ENCODE measurements at places on chromosomes 7 and 10.

- peak; percentile 72 for DNase-seq
These were observed 447.9 kb upstream of the PFKP start for GRCh38 chr10:2619472-2619871.

- DNase-seq, result no peak
These were observed 298.6 kb downstream of the EXOC4 start for GRCh38 chr7:133551466-133551865.

- no peak for DNase-seq
These were observed 59.7 kb downstream of the PROSER2 start for GRCh38 chr10:11882646-11883375.

DNA sequence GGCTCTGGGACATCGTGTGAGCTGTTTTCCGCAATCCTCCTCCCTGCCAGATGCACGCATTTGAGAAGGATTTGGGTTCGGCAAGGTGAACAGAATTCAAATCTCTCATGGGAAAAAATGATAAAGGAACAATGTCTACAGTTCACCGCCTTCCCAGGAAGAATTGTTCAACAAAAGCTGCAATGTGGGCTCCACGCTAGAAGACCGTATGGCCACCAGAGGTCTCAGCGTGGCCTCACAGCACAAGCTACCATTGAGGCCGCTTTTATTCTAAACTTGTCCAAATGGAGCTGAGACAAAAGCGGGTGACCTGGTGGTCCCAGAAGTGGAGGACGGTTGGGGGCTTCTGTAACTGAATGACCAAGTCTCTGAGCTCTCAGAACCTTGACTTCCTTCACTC, 733.1 kb downstream of the PARD3 start:
- peak; percentile 38 for DNase-seq

- DNase-seq, result no peak
These were observed 18.1 kb downstream of the CHAT start for GRCh38 chr10:49631975-49632374.

DNA sequence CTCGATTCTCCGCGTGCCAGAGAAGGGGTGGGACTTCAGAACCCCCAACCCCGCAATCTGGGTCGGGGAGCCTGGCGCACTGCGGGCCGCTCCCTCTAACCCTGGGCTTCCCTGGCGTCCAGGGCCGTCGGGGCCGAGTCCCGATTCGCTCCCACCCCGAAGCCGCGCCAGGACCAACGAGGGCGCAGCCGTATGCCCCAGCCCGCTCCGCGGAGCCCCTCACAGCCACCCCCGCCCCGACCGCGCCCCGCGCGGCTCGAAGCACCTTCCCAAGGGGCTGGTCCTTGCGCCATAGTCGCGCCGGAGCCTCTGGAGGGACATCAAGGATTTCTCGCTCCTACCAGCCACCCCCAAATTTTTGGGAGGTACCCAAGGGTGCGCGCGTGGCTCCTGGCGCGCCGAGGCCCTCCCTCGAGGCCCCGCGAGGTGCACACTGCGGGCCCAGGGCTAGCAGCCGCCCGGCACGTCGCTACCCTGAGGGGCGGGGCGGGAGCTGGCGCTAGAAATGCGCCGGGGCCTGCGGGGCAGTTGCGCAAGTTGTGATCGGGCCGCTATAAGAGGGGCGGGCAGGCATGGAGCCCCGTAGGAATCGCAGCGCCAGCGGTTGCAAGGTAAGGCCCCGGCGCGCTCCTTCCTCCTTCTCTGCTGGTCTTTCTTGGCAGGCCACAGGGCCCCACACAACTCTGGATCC, at the start of gene LEP:
LEP (plus strand) TSS at position 583 of the 691 bp plus-strand sequence. CDS start 10,741 bp downstream, outside the sequence.
- no peak for DNase-seq

GRCh38 chr7:191105-191980, 1.0 kb upstream of the FAM20C start:
- DNase-seq, result no peak

- DNase-seq, result no peak
These were observed 69.0 kb downstream of the SNX10 start for GRCh38 chr7:26360650-26361049.

- DNase-seq, result no peak
These were observed 359.0 kb downstream of the ADRA2A start for GRCh38 chr10:111435871-111436270.

GRCh38 chr10:116845823-116846222, 3.5 kb upstream of the ENO4 start:
- no peak for DNase-seq

DNA sequence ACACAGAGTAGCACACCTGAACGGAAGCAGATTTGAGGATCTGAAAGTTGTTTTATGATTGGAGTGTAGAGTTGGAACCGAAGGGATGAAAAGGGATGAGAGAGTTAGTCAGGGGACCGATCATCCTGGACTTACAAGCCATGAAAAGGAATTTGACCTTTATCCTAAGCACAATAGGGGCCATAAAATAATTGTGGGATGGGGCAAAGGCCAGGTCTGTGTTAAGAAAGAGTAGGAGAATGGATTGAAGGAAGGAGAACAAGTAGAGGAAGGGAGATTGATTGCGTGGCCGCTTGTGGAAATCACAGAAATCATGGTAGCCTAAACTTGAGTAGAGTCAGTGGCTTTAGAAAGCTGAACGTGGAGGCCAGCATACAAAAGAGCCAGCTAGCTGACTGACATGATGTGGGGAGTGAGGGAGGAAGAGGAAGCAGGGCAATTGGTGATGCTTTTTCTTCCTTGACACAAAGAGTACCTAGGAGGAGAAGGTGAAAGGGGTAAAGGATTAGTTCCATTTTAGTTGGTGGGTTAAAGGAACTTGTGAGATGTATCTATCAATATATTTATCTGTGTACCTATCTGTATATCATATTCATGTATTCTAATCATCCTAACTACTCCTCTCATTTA, 67.1 kb upstream of the RPA3 start:
- no peak for DNase-seq

DNA sequence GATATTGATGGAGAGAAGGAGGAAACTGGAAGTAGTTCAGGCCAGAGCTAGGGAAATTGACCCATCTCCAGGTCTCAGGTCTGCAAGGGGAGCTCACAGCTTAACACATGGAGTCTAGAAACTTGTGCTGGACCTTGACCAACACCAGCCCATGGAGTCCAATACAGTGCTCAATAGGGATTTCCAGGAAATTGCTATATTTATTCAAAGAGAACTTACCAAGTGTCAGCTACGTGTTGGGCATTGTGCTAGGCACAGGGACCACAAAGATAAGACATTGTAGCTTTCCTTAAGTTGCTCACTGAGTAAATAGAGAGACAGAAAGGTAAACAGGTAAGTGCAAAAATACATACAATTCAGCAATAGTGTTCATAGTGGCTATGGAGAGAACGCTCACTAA, 72.7 kb upstream of the ATRNL1 start:
- no peak for DNase-seq

- peak; percentile 81 for DNase-seq
These were observed 90.7 kb downstream of the MKI67 start for GRCh38 chr10:128035557-128035973.

DNA sequence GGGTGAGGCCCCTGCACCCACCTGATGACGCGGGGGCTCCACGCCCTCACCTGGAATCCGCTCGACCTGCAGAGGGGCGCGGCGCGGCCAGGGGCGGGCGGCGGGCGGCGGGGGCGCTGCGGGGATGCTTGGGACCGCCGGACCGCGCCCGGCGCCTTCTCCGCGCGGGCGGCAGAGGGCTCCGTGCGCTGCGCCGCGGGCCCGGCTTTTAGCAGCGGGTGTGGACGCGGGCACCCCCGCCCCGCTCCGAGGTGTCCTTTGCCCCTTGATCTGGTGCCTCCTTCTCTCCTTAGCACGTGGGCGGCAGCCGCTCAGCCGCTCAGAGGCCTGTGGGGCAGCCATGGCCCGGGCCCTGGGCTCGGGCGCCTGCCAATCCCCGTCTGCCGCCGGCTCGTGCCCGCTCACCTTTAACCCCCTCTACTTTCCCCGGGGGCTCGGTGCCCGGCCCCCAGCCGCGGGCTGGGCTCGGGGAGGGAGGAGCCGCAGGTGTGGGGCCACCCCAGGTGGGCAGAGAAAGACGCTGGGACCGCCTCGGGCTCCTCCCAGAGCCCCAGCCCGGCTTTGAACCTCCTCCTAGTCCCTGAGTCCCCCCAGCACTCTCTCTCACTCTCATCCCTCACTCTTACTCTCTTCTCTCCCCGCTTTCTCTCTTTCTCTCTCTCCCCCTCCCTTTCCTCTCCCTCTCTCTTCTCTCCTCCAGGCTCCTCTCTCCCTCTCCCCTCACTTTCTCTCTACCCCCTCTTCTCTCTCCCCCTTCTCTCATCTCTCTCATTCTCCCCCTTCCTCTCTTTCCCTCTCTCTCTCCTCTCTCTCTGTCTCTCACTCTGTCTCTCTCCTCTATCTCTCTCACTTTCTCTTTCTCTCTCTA, 19.7 kb upstream of the VPS37D start:
- DNase-seq, result peak; percentile 62

DNA sequence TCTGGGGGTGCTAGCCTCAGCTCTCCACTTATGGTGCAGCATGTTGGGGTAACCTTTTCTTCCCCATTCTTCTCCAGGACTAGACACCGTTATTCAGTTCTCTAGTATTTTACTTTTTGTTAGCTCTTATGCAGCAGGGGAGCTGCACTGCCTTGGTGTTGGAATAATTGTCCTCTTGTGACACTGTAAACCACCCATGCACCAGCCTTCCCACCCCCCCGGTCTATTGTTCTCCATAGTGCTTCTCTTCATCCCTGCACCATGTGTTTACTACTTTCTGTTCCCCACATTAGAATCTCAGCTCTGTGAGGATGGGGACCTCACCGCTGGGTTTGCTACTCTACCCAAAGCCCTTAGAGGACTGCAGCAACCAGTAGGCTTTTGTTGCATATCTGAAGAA, 230.7 kb downstream of the RPS24 start:
- no peak for DNase-seq

- no peak for DNase-seq
These were observed 203.4 kb upstream of the FRMD4A start for GRCh38 chr10:14534152-14534551.

- no peak for DNase-seq
These were observed 88.1 kb downstream of the BTAF1 start for GRCh38 chr10:92011560-92012214.

- DNase-seq, result no peak
These were observed 159.2 kb downstream of the GATA3 start for GRCh38 chr10:8213735-8214134.

DNA sequence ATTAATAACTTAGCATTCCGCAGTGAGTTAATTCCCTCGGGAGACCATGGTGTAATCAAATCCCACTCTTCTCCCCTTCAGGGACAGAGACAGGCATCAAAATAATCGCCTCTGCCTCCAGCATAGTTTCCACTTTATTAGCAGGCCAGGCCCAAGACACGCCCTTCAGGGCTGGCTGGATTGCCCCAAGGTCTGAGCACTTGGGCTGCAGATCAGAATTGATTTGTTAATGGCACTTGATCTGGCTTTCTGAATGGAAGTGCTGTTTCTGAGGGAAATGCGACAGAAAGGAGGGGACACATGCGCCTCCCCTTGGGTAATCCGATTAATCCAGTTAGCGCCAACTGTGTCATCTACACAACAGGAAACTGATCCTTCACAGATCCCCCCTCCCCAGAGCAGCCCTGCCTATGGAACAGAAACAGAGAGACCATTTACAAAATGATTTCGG, 15.6 kb downstream of the CHAT start:
- DNase-seq, result no peak

GRCh38 chr10:13496931-13497330, 31.9 kb downstream of the BEND7 start:
- DNase-seq, result no peak

- DNase-seq, result no peak
These were observed 95.2 kb downstream of the GALNT17 start for GRCh38 chr7:71227126-71227525.

GRCh38 chr7:42734568-42734967, 177.3 kb downstream of the C7orf25 start:
- DNase-seq, result no peak

DNA sequence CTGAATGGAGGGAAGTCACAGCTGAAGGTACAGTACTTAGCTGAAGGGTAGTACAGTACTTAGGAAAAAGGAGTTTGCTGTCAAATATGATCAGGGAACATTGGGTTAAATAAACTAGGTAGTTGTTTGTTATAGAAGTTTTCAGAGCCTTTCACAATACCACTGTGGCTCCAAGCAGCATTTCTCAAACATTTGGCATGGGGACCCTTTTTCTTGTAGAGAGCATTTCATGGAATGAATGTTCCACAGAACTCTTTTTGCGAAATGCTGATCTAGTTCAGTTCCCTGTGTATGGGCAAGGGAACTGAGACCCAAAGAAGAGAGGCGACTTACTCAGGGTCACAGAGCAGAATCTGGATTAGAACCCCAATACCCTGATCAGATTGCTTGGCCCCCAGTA, 31.5 kb upstream of the DDX50 start:
- DNase-seq, result no peak

DNA sequence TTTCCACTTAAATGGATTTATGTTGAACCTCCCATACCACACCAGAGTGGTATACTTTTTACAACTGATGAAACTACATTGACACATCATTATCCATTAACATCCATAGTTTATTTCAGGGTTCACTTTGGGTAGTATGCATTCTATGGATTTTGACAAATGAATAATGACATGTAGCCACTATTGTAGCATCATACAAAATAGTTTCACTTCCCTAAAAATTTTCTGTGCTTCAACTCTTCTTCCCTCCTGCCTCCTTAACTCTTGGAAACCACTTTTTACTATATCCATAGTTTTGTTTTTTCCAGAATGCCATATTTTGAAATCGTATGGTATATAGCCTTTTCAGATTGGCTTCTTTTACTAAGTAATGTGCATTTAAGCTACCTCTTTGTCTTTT, 199.5 kb upstream of the TMEM196 start:
- no peak for DNase-seq

DNA sequence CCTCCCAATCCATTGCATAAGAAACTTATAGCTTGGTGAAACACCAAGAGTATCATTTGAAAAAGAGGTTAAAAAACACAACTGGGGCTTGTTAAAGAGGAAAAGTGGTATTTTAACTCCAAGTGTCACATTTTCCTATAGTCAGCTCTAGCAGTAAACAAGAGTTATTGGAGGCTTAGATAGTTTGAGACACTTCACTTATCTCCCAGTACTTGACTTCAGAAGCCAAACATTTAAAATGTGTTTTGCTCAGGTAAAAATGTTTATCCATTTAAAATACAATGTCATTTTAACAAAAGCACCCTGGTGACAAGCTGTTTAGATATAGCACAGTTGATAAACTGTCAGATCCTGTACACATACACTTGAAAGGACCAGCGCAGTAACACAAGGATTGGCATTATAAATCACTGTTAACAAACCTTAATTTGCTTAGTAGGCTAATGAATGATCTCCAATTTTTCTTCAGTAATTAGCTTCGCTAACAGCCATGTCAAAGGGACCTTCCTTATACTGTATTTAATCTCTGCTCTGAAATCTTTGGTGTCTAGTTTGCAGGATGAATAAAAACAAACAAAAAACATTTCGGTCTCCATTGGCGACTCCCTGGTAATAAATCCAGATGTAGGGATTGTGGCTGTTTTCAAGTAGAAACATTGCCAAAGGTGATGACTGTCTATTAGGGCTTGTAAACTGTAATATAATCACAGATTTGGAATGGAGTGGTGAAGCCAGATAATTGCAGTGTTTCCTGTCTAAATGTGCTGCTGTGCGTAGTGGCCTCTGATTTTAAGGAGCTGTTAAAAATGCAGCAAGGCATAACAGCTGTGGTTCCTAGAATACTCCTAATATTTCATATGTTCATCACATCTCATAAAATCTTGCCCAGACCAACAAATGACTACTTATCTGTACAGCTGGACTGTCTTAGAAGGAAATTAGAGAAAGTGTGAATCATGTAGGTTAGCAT, 545.1 kb downstream of the AUTS2 start:
- DNase-seq, result no peak

Data from GM23338 (cell line).